ENCODE measurements at places on chromosomes 3 and 15.

DNA sequence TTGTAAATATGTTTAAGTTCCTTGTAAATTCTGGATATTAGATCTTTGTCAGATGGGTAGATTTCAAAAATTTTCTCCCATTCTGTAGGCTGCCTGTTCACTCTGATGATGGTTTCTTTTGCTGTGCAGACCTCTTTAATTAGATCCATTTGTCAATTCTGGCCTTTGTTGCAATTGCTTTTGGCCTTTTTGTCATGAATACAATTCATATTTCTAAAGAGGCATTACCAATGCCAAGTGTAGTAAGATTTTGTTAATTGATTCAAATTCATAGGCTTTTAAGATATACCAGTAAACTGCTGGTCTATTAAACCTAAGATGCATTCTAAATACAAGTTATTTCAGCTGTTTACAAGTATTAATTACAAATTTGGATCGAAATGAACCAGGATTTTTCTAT is 31.0 kb downstream of the PIK3R4 start:
- DNase-seq: no peak

DNA sequence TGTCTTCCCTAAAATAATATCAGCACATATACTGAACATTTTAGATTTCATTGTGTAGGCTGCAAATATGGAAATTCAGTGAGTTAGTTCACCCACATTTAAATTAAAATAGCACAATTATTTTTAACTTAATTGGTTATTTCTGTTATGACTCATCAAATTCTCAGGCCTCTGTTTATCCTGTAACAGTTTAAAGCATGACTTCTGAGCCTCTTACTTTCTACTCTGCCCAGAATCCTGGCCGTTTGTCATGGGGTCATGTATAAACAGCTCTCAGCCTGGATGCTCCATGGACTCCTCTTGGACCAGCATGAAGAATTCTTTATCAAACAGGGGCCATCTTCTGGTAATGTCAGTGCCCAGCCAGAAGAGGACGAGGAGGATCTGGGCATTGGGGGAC is 12.2 kb downstream of the TUBGCP4 start:
- no peak for DNase-seq

GRCh38 chr3:194282436-194283122 is 68.5 kb downstream of the CPN2 start:
- DNase-seq: no peak

DNA sequence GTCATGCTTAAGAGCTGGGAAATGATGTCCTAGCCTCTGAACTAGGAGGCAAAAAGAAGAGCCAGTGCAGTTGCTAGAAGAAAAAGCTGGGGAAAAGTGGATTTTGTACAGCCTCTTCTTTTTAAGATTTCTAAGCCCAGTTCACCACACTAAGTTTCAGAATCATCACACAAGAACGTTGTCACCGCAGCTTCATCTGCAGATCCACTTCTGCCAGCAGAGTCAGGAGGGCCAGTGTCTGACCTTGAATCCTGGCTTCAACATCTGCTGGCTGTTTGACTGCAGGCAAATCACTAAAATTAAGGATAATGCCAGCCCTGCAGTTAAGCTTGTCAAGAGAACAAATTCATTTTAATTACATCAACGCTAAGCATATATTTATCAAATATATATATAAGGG is 36.2 kb downstream of the HDC start:
- no peak for DNase-seq

Data from activated CD4-positive, alpha-beta T cell treated with anti-CD3 and anti-CD28 coated beads, Interleukin-2, amount 50 U/mL, for 4 hours (primary cell).